ENCODE measurements at places on chromosomes 11 and 22. TPM values are rescaled to one million over a fixed set of nuclear protein-coding genes. Genes with fewer than 3 reads are reported as not detected.

TTC28 gene
- total RNA-seq, result 13.5 TPM

- DNase-seq, result no peak
These were observed 39.8 kb downstream of the ATG13 start for GRCh38 chr11:46657186-46657585.

ANO5 gene
- 2.3 TPM for total RNA-seq

GRCh38 chr22:39253435-39254070 lies 8.8 kb upstream of the PDGFB start:
- DNase-seq, result peak; percentile 82

GRAMD1B gene
- total RNA-seq, result 8.8 TPM

GRCh38 chr22:19665784-19666672 lies 48.3 kb upstream of the SEPTIN5 start:
- DNase-seq, result no peak
